ENCODE measurements at places on chromosomes 2 and 18. TPM values are rescaled to one million over a fixed set of nuclear protein-coding genes. Genes with fewer than 3 reads are reported as not detected.

DNA sequence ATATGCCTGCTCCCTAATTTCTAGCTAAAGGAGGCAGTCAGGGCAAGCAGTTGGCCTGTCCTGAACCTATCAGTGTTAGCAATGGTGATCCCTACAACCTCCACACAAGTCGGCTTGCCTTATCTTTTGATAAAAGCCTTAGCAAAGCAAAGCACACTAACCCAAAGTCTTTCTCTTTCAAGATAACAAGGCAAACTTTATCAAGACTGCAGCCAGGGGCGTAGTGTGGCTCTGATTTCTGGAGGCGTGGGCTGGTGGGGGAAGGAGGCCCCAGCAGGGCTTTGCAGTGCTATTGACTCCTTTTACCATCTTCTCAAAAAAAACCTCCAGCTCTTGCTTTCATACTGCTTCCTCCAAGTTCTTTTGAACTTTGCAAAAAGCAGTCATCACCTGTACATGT is 40.2 kb upstream of the LAMA1 start:
- H3K4me1 ChIP-seq = peaks cover 9% of the 10 kb centered on the region
- no peaks in the 10 kb centered on the region for H3K27me3 ChIP-seq
- H3K27ac ChIP-seq = no peak overlapping the region
- no peak overlapping the region for H3K4me3 ChIP-seq

GRCh38 chr2:218289639-218290315 is 2.5 kb downstream of the TMBIM1 start:
- peak overlapping the region; percentile 93 for H3K4me3 ChIP-seq
- peak overlapping the region; percentile 94 for H3K27ac ChIP-seq
- peaks cover 29% of the 10 kb centered on the region for H3K4me1 ChIP-seq
- no peaks in the 10 kb centered on the region for H3K27me3 ChIP-seq
- H3K36me3 ChIP-seq = peaks cover 25% of the 10 kb centered on the region

GRCh38 chr18:7185701-7186100 is 45.2 kb upstream of the LRRC30 start:
- no peaks in the 10 kb centered on the region for H3K27me3 ChIP-seq
- no peak overlapping the region for H3K27ac ChIP-seq
- no peaks in the 10 kb centered on the region for H3K4me1 ChIP-seq
- DNase-seq = no peak
- no peaks in the 10 kb centered on the region for H3K36me3 ChIP-seq
- H3K4me3 ChIP-seq = no peak overlapping the region

GRCh38 chr2:95008306-95008705 is 17.2 kb upstream of the MAL start:
- no peaks in the 10 kb centered on the region for H3K27me3 ChIP-seq
- H3K36me3 ChIP-seq = no peaks in the 10 kb centered on the region
- H3K4me1 ChIP-seq = no peaks in the 10 kb centered on the region
- no peak overlapping the region for H3K4me3 ChIP-seq
- no peak overlapping the region for H3K27ac ChIP-seq

GRCh38 chr2:36356298-36356989 is 866 bp downstream of the CRIM1 start:
- H3K27me3 ChIP-seq = no peaks in the 10 kb centered on the region
- H3K4me1 ChIP-seq = peaks cover 6% of the 10 kb centered on the region
- no peaks in the 10 kb centered on the region for H3K36me3 ChIP-seq
- peak overlapping the region; percentile 13 for H3K27ac ChIP-seq

Gene AQP12A
- polyA plus RNA-seq = 3.4 TPM

Measured in small intestine (tissue), 16 donors.